Suprapubic skin (tissue), 4 donors: ENCODE measurements at places on chromosomes 12 and 14. TPM values are rescaled to one million over a fixed set of nuclear protein-coding genes. Genes with fewer than 3 reads are reported as not detected.

Gene FAM161B
- 2.1 TPM for total RNA-seq

Gene GZMB
- not detected for total RNA-seq

Gene TAS2R9
- not detected for total RNA-seq

Gene ACOT6
- total RNA-seq, result not detected

Gene MSI1
- total RNA-seq, result 0.40 TPM

Gene FSCB
- total RNA-seq, result not detected

Gene CTDSP2
- total RNA-seq, result 207 TPM

Gene LRRC10
- not detected for total RNA-seq

Gene OAS1
- total RNA-seq, result 25.9 TPM

Gene NR1H4
- total RNA-seq, result not detected

Gene NAB2
- total RNA-seq, result 36.4 TPM

Gene NID2
- total RNA-seq, result 1.0 TPM

Gene ASIC1
- total RNA-seq, result 0.59 TPM

Gene TAS2R8
- not detected for total RNA-seq

Gene TRPV4
- total RNA-seq, result 5.4 TPM

Gene PAPLN
- total RNA-seq, result 22.0 TPM

Gene TAS2R13
- total RNA-seq, result 2.6 TPM

Gene RD3L
- total RNA-seq, result not detected

Gene C12orf50
- not detected for total RNA-seq
